Central memory CD4-positive, alpha-beta T cell (primary cell): ENCODE measurements at places on chromosomes 5 and 9.

GRCh38 chr5:176446884-176447590, 1.1 kb upstream of the FAF2 start:
- DNase-seq: no peak

- DNase-seq: no peak
Measured at GRCh38 chr9:8899511-8899910, 1099.9 kb upstream of the DMAC1 start.

DNA sequence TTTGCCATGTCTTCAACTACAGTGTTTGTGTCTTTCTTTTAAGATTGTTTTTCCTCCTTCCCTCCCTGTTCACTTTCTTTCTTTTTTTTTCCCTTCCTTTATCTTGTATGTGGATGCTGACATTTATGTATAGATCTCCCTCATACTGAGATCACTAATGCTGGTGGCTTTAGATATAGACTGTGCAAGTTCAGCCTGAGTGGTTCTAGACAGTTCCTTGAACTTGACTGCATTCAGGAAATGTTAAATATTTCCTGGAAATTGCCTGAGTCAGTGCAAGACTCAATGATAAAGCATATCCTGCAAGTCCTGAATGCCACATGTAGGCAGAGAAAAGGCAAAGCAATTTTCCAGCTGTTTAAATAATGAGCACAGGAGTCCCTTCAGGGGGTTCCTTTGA, 182.5 kb upstream of the NR3C1 start:
- DNase-seq: no peak

DNA sequence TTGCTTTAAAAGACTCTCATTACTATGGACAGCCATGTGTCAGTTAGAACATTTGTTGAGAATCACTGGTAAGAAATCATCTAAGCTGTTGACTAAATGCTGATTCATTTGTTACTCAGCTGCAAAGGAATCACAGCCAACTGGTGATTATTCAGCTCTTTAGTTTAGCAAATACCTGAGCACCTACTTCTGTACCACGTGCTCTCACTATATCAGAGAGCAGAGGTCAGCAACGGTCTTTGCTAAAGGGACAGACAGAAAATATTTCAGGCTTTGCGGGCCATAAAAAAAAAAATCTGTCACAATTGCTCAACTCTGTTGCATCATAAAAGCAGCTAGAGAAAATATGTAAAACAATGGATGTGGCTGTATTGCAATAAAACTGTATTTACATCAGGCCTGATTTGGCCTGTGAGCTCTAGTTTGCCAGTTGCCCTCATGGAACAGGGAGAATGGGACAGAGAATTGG, 377.6 kb downstream of the DNAH5 start:
- DNase-seq: no peak

- no peak for DNase-seq
Measured at GRCh38 chr9:107732781-107733522, 243.4 kb upstream of the KLF4 start.

DNA sequence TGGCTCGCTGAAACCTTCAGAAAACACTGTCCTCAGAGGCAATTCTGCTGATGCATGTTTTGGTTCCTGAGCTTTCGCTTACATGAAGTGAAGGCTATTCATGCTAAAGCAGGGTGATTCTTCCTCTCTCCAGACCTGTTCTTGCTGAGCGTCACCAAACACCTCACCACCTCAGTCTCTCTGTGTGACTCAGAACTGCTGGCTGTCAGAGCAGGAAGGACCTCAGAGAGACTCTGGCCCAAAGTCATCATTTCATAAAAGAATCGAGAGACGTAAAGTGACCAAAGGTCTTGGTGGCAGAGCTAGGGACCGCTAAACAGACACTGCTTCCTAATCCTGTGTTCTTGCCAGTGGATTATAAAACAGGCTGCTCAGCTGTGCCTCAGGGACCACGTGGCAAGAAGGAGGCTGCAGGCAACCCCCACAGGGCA, 73.8 kb downstream of the LHFPL2 start:
- no peak for DNase-seq

DNA sequence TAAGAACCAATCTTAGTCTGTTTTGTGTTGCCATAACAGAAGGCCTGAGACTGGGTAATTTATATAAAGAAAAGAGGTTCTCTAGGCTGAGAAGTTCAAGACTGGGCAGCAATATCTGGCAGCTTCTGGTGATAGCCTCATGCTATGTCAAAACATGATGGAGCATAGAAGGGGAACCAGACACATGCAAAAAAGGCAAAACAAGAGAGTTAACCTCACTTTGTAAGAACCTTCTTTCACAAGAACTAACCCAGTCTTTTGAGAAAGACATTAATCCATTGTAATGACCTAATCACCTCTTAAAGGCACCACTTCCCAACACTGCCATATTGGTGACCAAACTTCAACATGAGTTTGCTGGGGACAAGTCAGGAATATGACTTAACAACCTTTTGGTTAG, 37.3 kb downstream of the FSD1L start:
- DNase-seq: no peak

GRCh38 chr5:180470361-180470760, 23.8 kb upstream of the CNOT6 start:
- DNase-seq: no peak

GRCh38 chr5:154571325-154572035, 93.5 kb upstream of the HAND1 start:
- DNase-seq: no peak

DNA sequence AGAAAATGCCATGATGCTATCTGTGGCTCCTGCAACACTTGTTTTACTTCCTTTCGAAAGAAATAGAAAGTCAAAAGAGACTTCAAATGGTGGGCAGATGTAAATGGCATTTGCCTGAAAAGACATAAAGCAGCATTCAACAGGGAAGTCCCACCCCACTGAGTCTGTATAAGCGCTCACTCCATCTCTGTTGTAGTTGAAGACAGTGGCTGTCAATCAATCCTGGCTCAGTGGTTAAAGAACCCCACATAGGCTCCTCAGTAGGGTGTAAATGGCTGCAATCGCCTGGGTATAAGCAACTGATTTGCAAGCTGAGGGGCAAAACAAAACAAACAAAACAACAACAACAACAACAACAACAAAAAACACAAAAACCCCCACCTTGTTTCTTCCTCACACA, 158.7 kb downstream of the EFNA5 start:
- DNase-seq: no peak

- no peak for DNase-seq
Measured at GRCh38 chr5:30324083-30324482, 869.4 kb upstream of the CDH6 start.
